ENCODE measurements at places on chromosomes 5 and 9.

DNA sequence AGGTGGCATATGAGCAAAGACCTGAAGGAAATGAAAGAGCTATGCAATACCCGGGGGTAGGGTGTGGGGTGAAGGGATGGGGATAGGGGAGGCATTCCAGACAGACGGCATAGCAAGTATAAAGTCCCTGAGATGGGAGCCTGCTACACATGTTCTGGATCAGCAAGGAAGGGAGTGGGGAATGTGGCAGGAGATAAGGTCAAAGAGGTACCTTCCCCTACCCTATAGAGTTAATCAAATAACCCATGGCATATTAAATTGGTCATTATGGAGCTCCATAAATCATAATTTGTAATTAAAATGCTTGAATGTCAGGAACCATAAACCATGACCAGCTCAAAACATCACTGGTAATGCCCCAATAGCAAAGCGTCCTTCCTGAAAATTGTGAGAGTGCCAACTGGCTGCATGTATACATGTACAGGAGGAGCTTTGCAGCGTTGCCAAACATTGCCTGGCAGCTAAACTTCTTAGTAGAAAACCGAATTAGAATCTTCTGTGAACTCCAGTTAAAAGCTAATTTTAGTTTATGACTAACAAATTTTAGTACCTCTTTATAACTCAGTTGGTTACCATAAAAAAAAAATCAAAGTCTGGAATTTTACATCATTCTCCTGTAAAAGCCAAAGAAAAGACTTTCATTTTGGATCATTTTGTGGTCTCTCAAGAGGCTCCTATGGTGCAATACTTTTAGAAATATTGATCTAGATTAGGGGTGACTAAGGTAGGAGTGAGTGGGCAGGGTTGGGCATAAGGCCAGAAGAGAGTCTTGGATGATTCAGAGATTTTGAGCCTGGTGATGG lies 4.7 kb downstream of the DNAI1 start:
- DNase-seq = no peak

- DNase-seq = no peak
These were observed 72.7 kb downstream of the ANKRD33B start for GRCh38 chr5:10636363-10637142.

DNA sequence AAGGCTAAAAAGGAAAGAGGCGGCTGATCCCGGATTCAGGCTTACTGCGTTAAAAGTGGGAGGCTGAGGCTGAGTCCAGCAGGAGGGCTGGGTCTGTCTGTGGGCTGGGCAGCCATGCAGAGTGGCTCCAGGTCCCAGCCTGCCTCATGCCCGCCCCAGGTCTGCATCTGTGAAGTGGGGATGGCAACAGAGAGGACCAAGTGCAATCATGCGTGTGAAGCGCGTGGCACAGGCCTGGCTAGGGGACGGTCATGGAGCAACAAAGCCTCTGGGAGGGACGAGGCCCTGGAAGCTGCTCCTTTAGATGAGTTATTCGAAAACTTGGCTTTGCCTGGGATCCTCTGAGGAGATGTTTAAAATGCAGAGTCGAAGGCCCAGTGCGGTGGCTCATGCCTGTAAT lies 30.4 kb upstream of the BARHL1 start:
- DNase-seq = no peak

DNA sequence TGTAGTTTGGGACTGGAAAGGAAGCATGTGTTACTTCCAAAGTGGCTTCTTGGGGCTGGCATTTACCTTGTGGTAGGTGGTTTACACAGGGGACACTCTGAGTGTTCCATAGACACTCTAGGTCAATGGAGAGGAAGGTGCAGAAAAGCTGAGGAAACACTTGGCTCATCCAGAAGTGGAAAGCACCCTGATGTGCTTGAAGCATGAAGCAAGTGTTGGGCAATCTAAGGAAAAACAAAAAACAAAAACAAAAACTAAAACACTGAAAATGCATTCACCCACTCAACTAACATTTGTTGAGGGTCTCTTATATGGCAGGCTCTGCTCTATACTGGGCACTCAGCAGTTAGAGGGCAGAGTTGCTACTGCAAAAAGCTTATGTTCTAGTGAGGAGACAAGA lies 2.9 kb upstream of the ERAP2 start:
- DNase-seq = no peak

DNA sequence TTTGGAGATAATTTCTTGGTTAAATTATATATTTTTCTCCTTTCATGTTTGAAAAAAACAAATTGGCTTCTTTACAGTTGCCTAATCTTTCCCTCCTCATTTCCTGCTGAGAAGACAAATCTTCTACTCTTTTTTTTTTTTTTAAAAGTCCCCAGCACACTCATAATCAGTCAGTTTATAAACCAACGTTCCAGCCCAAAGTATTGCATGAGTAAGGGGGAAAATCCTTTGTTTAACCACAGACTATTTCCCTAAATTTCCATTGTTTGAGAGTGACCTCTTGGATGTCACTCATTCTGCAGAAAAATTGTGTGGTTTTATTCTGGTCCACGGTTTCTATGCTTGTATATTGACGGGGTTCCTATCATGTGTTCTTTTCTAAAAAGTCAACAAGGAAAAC lies 55.1 kb upstream of the TLR4 start:
- no peak for DNase-seq

GRCh38 chr9:17719053-17719452 lies 140.2 kb downstream of the SH3GL2 start:
- no peak for DNase-seq

Data from activated gamma-delta T cell treated with anti-CD3 and anti-CD28 coated beads, Interleukin-2, amount 50 U/mL, for 16 hours (primary cell).